Left forelimb (tissue), 1 donor: ENCODE measurements at places on chromosomes 5 and 9.
A peak's percentile ranks its signal among the peaks of the same experiment; 100 is the strongest.

- no peak for DNase-seq
These were observed 24.5 kb downstream of the RETREG1 start for GRCh38 chr5:16592255-16592654.

DNA sequence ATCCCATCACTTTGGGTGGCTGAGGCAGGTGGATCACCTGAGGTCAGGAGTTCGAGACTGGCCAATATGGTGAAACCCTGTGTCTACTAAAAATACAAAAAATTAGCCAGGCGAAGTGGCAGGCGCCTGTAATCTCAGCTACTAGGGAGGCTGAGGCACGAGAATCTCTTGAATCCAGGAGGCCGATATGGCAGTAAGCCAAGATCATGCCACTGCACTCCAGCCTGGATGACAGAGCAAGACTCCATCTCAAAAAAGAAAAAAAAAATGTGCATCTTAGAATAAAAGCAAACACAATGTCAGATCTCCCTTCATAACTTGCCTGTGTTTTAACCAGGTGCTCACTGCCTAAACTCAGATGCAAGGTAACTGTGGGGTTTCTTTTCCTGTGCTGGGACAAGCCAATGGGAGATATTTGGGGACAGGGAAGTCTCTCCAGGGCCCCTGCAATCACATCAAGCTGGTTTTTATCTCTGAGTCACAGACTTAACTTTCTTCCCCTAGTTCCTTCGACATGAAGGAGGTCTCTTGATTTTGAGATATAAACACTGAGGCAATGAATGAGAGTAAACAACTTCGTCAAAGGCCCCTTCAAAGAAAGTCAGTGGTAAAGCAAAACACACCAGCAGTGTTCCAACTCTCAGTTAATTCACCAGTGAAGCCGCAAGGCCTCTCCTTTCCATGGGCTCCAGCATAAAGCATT lies 99.1 kb downstream of the SNX18 start:
- no peak for DNase-seq

DNA sequence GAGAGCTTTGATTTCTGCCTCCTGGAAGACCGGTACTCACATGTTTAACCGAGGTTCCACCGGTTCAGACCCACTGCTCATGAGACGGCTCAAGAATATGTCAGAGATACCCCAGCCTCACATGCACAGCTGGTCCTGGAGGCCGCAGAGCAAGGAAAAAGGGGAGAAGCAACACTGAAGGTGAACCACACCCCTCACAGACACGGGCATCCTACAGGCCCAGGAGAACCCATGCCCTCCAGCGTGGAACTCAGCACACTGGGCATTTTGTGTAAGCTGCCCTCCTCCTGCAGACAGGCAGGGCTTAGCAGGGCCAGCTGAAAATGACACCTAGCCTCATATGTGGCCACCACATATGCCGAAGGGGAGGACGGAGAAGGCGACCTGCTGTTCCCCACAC lies 37.4 kb downstream of the SEMA4D start:
- no peak for DNase-seq

- no peak for DNase-seq
These were observed 649 bp upstream of the GLE1 start for GRCh38 chr9:128503870-128504269.

DNA sequence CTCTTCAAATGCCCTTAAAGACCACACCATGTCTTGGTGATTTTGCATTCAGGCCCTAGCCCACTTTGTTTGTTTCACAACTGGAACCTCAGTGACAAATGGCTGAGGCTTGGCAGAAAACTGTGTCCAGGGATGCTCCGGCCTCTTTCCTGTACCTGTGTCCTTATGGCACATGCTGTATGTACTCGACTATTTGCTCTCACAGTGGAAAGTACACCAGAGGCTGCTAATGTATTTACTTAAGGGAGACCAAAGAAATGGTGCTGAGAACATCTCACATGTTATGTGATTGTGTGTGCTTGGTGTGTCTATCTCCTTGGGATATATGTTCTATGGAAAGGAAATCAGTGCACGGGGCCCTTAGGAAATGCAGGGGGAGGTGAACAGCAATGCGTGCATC lies 263.3 kb downstream of the GADD45G start:
- DNase-seq = no peak

- DNase-seq = no peak
These were observed 192.9 kb downstream of the RAB3C start for GRCh38 chr5:58775701-58776262.

- DNase-seq = no peak
These were observed 33.2 kb downstream of the SLC22A4 start for GRCh38 chr5:132327252-132327955.

GRCh38 chr9:95100071-95100627 lies 217.4 kb downstream of the FANCC start:
- DNase-seq = no peak

DNA sequence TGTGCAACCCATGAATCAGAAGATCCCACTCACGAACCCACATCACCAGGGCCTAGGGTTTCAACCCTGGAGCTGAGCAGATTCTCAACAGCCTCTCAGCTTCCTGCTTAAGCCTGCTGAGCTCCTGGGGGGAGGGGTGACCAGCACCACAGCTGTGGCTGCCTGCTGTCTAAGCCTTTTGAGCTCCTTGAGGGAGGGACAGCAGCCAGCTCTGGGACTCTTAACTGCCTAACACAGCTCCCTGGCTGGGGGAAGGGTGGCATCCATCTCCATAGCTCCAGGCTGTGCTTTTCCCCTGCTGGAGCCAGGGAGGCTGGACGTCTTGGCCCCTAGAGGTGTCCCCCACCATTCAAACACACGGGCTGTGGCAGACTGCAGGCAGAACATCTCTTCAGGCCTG lies 250.3 kb downstream of the DMAC1 start:
- DNase-seq = peak; percentile 69

DNA sequence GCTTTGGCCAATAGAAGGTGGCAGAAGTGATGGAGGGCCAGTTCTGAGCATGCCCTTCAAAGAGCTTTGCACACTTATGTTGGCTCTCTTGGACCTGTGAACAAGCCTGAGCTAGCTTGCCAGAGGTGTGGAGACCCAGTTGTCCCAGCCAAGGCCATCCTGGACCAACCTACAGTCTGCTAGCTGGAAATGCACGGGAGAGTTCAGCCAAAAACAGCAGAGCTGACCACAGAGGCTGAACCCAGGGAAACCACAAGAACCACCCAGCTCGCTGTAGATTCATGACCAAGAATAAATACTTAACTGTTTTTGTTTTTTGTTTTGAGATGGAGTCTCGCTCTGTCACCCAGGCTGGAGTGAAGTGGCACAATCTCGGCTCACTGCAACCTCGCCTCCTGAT lies 65.4 kb upstream of the HAND1 start:
- no peak for DNase-seq

DNA sequence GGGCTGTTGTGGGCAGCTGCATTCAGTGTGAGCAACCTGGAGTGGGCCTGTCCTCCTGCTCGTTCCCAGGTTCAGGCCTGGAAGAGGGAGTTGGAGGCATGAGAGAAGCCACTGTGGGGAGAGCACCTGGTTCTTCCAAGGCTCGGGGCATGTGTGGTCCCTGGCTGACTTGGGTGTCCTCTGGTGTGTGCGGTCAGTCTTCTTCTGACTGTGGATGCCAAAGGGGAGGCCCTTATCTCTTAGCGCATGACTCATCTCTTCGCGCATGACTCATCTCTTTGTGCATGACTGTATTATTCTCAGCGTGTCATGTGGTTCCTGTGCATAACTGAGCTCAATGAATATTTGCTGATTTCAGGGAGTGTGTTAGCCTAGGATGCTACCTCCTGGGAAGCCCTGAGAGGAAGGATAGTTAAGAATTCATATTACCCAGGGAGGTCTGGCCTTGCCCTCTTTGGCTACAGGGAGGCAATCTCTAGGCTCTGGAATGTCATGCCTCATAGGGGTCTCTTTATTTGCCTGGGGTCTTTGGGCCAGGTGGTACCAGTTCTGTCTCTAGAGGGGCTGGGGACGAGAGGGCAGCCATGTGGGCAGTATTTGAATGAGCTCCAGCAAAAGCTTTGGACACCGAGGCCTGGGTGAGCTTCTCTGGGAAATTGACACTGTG lies 188.7 kb downstream of the HSPA4 start:
- no peak for DNase-seq

- DNase-seq = no peak
These were observed 44.2 kb downstream of the NR6A1 start for GRCh38 chr9:124726886-124727285.

DNA sequence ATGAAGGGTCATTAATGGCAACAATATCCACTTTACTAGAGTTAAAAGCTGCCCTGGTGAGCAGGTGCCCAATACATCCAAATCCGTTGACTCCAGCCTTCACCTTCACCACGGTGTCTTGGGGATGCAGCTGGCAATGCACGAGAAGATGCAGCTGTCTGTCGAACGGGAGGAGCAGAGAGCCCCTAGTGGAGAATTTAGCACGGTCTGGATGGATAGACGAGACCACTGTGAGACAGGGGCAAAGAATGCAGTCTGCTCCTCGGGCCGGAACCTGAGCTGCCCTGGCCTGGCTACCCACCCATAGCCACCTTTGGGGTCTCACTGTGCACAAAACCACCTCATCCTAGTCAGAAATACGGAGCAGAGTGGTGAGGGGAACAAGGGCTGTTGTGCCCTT lies 35.1 kb downstream of the ADRA1B start:
- no peak for DNase-seq

GRCh38 chr5:78102500-78102899 lies 192.0 kb downstream of the AP3B1 start:
- no peak for DNase-seq

DNA sequence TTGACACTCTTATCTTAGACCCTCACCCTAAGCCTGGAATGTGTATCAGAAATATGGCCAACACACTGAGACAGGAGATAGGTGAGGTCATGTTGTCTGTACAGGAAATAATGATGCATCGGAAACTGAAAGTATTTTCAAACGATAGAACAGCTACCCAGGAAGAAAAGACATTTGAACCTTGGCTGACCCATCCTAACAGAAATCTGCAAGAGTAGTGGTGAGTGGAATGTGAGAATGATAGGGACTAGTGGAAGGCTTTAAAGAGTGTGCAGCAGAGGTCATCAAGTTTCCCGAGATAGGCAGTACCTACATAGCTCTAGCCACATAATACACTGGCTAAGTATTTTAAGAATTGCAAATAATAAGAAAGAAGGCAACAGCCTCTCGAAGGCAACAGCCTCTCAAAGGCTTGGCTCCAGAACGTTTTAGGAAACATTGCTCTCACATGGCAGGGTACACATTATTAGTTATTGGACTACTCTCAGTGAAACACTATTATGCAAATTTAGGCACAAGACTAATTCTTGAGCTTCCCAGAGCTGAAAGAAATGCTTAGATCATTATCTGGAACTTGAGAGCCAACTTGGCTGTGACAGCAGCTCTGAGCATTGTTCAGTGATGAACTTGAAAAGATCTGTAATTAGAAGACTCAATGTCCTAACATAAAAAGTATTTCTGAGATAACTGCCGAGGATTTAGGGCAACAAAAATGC lies 133.1 kb upstream of the FBXL7 start:
- no peak for DNase-seq

- DNase-seq = no peak
These were observed 15.1 kb upstream of the ACSL6 start for GRCh38 chr5:132026516-132027008.

GRCh38 chr5:127697894-127698600 lies 5.1 kb upstream of the CCDC192 start:
- no peak for DNase-seq

DNA sequence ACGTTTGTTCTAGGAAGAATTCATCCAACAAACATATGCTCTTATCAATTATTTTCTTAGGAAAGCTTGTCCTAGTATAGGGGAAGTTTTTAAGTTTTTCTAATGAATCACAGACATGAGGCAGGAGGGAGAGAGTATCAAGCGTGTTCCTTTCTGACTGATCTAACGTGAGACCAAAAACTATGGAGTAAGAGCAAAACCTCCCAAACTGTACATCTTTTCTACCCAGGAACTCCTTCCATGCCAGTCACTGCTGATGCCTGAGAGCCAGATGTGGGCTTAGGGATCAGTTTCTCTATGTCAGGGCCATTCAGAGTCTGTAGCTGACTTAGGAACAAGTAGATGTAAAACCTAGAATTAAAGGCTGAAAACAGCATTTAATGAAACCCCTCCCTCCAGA lies 51.7 kb upstream of the NFIB start:
- no peak for DNase-seq

- DNase-seq = no peak
These were observed 204.2 kb upstream of the RGMB start for GRCh38 chr5:98569288-98569687.

GRCh38 chr9:21564175-21564574 lies 82.1 kb upstream of the IFNE start:
- DNase-seq = no peak

DNA sequence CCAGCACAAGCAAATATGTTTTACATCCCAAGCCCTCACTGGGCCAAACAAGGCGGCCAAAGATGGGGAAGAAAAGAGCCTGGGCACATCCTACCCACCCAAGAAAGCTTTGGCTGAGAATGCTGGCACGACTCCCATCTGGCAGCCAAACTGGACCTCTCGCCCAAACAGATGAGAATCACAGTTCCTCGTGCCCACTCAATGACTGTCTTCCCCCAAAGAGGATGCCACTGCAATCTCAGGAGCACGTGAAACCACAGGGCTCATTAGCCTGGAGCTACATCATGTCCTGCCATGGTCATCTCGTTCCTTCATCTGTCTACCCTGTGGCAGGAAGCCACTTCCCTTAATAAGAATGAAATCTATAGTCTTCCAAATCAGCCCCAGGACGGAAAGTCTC lies 536.8 kb downstream of the BNC2 start:
- DNase-seq = no peak

DNA sequence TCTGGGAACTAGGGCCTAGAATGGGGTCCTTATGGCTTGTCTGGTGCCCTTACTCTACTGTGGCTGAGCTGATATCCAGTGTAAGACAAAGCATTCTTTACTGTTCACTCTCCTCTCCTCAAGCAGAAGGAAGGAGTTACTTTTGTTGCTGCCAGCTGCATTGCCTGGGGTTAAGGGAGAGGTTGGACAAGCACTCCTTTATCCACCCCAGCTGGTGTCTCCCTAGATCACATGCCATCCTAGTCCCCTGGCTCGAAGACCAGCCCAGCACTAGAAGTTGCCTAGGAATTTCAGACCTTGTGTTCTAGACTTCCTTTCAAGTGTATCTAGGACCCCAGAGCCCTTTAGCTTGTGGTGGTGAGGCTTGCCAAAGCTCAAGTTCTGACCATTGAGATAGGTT lies 1051.5 kb upstream of the C9orf72 start:
- no peak for DNase-seq

DNA sequence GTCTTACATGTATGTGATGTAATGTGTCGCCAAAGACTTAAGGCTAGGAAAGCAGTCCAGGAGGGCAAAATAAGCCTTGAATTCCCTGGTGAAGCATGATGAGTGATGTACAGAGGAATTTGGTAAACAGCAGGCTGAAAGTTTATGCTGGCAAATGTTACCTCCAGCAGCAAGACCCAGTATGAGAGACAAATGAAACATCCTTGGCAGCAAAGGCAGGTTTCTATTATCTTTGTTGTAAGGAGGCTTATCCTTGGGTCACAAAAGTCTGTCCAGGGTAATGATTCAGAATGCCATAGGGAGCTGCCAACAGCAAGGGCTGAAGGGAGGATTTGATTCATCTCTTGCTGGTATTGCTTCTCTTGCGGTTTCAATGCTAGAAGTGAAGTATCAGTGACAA lies 75.9 kb upstream of the HTR4 start:
- DNase-seq = no peak
